Mesothelial cell of epicardium (in vitro differentiated cells): ENCODE measurements at places on chromosomes 7 and 10. TPM values are rescaled to one million over a fixed set of nuclear protein-coding genes. Genes with fewer than 3 reads are reported as not detected.

DNA sequence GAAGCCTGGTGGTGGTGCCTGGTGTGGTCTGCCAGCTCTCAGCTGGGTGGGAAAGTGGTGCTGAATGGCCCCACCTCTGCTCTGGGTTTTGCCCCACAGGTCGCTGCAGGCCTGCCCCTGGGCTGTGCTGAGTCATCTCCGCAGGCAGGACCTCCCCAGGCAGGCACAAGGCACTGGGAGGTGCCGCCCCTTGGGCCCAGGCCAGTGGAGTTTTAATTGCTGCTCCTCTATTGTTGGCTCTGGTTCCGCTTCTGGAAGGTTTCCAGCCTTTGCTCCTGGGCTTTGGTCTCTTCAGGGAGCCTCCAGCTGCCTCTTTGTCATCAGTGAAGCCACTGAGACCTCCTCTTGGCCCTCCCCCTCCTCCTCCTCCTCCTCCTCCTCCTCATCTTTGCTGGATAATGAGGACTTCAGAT, 180.3 kb upstream of the GRB10 start:
- H3K27ac ChIP-seq = no peak overlapping the region
- DNase-seq = no peak
- no peaks in the 10 kb centered on the region for H3K36me3 ChIP-seq

DNA sequence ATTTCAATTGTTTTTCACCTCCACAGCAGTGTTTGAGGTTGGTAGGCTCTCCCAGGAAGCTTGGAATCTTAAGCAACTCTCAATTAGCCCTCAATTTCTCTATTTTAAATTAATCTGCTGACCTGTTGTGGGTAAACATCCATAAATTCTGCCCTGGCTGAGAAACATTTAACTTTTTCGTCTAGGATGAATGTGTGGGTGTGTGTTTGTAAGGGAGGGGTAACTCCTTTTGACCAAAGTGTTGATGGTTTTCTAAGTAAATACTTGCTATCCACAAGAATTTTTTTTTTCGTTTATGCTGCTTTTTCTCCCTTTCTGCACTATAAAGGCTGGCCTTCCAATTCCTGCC, 973 bp downstream of the PPP3CB start:
- H3K4me3 ChIP-seq = peak overlapping the region; percentile 97
- H3K27me3 ChIP-seq = no peaks in the 10 kb centered on the region
- H3K27ac ChIP-seq = peak overlapping the region; percentile 98
- H3K36me3 ChIP-seq = peaks cover 4% of the 10 kb centered on the region

GRCh38 chr7:2970307-2970664, 73.4 kb downstream of the CARD11 start:
- no peak overlapping the region for H3K4me3 ChIP-seq
- H3K27ac ChIP-seq = no peak overlapping the region
- no peaks in the 10 kb centered on the region for H3K4me1 ChIP-seq
- H3K27me3 ChIP-seq = no peaks in the 10 kb centered on the region
- H3K36me3 ChIP-seq = no peaks in the 10 kb centered on the region

DNA sequence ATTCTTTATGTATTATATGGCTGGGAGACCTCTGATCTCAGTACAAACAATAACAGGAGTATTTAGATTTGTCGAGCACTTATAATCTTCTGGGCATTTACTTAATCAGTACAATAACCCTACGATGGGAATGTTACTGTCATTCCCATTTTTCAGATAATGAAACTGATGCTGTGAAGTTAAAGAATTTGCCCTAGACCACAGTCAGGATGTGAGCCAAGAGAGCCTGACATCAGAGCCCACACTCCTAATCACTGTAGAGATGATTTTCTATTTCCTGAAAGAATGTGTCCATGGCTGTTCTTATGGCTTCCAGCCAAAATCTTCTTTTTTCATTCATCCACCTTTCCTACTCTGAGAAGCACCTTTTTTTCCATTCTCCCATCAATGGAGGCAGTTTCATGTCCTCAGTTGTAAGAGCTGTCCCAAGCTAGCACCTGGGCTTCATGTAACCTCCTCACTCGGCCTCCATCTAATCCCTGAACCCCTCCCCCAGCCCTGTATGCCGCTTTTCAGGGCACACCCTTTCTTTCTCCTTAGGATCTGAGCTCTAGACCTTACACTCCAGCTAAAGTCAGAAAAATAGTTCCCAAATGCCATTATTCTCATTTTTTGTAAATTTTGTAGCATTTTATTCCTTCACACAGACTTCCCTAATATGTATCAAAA, 12.2 kb upstream of the CAV1 start:
- no peaks in the 10 kb centered on the region for H3K36me3 ChIP-seq
- no peaks in the 10 kb centered on the region for H3K27me3 ChIP-seq
- no peak for DNase-seq
- no peak overlapping the region for H3K4me3 ChIP-seq
- H3K27ac ChIP-seq = no peak overlapping the region
- peaks cover 22% of the 10 kb centered on the region for H3K4me1 ChIP-seq

DNA sequence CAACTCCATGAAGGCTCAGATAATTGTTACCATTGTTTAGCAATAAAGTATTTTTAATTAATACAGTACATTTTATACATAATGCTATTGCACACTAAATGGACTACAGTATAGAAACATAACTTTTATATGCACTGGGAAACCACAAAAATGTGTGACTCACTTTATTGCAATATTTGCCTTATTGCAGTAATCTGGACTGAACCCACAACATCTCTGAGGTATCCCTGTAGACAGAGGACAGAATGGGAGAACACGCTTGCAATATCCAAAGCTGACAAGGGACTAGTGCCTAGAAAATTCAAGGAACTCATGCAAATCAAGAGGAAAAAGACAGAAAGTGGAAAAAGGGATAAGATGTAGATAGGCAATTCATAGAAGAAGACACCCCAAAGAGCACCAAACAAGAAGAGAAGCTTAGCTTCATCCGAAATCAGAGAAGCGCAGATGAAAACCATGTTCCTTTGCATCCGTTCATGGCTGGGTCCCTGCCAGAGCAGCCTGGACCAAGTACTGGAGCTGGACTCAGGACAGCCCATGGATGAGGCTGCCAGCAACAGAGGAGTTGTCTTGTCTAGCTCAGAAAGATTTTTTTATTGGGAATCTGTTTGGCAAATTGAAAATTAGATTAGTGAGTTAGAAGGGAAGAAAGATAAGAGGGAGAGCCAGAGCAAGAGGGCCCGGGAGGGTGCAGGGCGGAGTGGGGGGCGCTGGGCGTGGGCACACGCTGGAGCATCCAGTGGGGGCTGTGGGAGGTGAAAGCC, 16.0 kb upstream of the GALNTL5 start:
- no peaks in the 10 kb centered on the region for H3K4me1 ChIP-seq
- no peak overlapping the region for H3K4me3 ChIP-seq
- no peaks in the 10 kb centered on the region for H3K36me3 ChIP-seq
- DNase-seq = no peak

DNA sequence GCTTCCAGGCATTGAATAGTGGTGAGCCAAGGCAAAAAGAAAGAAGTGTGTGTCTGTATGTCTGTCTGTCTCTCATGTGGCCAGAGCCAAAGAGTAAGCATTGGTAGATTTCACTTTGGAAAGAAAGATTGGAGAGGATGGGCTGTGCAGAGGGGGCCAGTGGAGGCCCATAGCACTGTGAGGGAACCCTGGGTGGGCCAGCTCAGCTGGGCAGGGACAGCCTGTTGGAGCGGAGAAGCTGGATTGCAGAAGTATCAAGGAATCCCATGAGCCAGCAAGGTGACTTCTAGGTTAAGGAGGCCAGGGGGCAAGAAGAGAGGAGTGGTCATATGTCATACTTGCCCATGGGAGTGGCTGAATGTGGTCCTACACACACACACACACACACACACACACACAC, 1.5 kb upstream of the GRID1 start:
- H3K4me3 ChIP-seq = peak overlapping the region; percentile 13
- DNase-seq = no peak
- H3K4me1 ChIP-seq = peaks cover 15% of the 10 kb centered on the region
- H3K36me3 ChIP-seq = no peaks in the 10 kb centered on the region
- peaks cover 88% of the 10 kb centered on the region for H3K27me3 ChIP-seq

GRCh38 chr7:2353936-2354185, 766 bp upstream of the EIF3B start:
- no peaks in the 10 kb centered on the region for H3K36me3 ChIP-seq
- H3K4me1 ChIP-seq = peaks cover 19% of the 10 kb centered on the region

The CTAGE15 gene
- total RNA-seq = 1.3 to 1.6 TPM (median 1.4 TPM) in 3 replicates

The TMEM139 gene
- total RNA-seq = 6.1 to 10.1 TPM (median 7.9 TPM) in 3 replicates

The WDR11 gene
- total RNA-seq = 71.4 to 76.0 TPM (median 73.1 TPM) in 3 replicates
